ENCODE measurements at places on chromosomes 6 and 20. TPM values are rescaled to one million over a fixed set of nuclear protein-coding genes. Genes with fewer than 3 reads are reported as not detected.

GRCh38 chr6:116201538-116201937 is 52.3 kb downstream of the TSPYL4 start:
- no peaks in the 10 kb centered on the region for H3K27me3 ChIP-seq
- no peak for DNase-seq
- H3K4me3 ChIP-seq = no peak overlapping the region
- H3K27ac ChIP-seq = no peak overlapping the region

GRCh38 chr6:96963809-96964208 is 39.3 kb downstream of the KLHL32 start:
- H3K27ac ChIP-seq = no peak overlapping the region
- no peaks in the 10 kb centered on the region for H3K36me3 ChIP-seq
- H3K4me1 ChIP-seq = no peaks in the 10 kb centered on the region
- DNase-seq = no peak

DNA sequence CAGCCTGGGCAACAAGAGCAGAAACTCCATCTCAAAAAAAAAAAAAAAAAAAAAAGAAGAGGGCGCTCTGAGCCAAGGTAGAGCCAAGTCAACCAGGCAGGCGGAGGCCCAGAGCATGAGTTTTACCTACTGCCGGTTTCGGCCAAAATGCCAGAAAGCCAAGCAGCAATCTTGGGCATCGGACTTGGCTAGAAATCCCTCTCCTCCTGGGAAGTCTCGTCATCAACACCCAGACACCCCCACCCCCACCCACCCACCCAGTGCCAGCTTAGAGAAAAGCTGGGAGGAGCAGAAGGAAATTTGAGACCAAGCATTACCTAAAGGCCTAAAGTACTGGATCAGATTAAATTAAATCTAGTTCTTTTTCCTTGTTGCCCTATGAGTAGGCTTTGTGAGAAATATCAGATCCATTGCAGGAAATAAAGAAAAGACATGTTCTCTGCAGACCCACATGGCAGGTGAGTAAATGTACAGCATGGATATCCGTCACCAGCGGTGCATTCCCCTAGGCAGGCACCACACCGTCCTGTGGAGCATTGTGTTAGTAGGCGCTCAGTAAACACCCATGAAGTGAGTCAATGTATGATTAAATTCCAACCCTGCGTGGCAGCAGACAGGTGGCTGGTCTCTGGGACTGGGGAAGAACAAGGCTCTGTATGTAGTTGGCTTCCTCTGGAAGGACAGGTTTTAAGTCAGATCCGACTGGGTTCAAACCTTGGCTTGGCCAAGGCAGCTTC is 21.0 kb downstream of the RIPOR3 start:
- H3K4me1 ChIP-seq = no peaks in the 10 kb centered on the region
- H3K27me3 ChIP-seq = no peaks in the 10 kb centered on the region
- no peak overlapping the region for H3K4me3 ChIP-seq
- H3K36me3 ChIP-seq = no peaks in the 10 kb centered on the region
- no peak overlapping the region for H3K27ac ChIP-seq

GRCh38 chr6:25931411-25931709 is 869 bp upstream of the SLC17A2 start:
- no peak for DNase-seq
- H3K4me3 ChIP-seq = no peak overlapping the region
- H3K27me3 ChIP-seq = no peaks in the 10 kb centered on the region
- no peak overlapping the region for H3K27ac ChIP-seq
- no peaks in the 10 kb centered on the region for H3K36me3 ChIP-seq

DNA sequence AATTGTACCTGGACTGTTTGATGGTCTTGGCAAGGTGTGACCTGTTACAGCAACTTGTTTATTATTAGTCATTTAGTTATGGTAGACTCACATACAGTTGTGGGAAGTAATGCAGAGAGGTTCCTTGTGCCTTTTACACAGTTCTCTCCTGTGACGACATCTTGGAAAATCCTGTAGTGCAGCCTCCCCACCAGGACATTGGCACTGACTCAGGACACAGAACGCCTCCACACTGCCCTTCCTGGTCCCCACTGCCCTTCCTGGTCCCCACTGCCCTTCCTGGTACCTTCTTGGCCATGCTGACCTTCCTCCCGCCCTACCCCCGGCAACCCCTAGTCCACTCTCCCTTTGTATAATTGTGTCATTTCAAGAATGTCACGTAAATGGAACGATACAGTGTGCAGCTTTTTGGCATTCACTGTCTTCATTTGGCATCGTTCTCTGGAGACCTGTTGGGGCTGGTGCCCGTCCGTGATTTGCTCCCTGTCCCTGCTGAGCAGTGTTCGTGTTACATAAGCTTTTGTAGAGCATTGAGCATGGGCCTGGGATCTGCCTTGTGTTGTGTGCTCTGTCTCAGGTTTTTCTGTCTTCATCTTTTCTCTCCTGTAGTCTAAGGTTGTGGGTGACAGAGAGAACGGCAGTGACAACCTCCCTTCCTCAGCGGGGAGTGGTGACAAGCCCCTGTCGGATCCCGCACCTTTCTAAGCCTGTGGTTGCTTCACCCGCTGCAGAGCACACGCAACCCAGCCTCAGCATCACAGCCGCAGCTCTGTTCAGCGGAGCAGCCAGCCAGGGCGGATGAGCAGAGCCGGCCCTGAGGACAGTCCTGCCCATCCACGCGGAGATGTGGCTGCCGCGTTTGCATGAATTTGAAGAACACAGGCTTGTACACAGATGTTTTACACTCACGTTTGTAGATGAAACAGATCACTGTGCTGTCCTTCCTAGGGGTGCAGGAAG is 5.4 kb upstream of the DNAJC5 start:
- H3K4me1 ChIP-seq = no peaks in the 10 kb centered on the region
- H3K36me3 ChIP-seq = peaks cover 15% of the 10 kb centered on the region
- no peak overlapping the region for H3K27ac ChIP-seq
- H3K27me3 ChIP-seq = no peaks in the 10 kb centered on the region

DNA sequence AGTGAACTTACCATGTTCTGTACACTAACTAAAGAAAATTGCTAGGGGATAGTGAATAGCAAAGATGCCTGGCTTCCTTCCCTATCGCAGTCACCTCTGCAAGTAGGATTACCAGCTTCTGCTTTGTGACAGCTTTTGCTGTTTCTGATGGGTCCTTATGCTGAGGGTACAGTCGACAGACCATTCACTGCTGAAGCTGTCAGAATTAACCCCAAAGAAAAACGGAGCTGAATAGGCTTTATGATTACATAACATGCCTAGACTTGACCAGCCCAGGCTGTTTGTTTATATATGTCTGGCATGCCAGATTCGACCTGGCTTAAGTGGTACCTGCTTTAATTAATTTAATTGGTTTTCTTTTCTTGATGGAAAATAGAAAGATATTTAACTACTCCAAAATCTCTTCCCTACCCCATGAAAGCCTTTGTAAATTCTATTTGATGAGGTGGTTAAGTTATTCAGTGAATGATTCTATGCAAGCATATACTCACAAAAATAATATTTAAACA is 21.7 kb upstream of the PRELID3B start:
- no peaks in the 10 kb centered on the region for H3K27me3 ChIP-seq
- H3K36me3 ChIP-seq = no peaks in the 10 kb centered on the region
- H3K4me1 ChIP-seq = no peaks in the 10 kb centered on the region
- DNase-seq = no peak
- no peak overlapping the region for H3K4me3 ChIP-seq

DNA sequence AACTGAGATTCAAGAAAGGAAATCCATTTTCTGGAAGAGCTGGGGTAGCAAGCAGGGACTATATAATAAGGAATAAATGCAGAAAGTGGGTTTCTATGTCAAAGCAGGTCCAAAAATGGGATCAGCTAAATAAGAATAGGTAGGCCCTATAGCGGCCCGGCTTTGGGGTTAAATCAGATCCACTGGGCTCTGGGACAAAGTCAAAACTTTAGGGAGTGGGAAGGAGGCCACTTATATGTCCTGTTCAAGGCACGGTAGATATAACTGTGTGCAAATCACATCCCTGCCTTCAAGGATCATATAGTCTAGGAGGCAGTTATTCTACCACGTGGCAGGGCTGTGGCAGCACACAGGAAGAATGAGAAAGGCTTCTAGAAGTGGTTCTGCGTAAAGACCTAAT is 191.4 kb upstream of the CDYL start:
- no peak overlapping the region for H3K27ac ChIP-seq
- H3K4me3 ChIP-seq = no peak overlapping the region
- DNase-seq = no peak
- no peaks in the 10 kb centered on the region for H3K4me1 ChIP-seq

DNA sequence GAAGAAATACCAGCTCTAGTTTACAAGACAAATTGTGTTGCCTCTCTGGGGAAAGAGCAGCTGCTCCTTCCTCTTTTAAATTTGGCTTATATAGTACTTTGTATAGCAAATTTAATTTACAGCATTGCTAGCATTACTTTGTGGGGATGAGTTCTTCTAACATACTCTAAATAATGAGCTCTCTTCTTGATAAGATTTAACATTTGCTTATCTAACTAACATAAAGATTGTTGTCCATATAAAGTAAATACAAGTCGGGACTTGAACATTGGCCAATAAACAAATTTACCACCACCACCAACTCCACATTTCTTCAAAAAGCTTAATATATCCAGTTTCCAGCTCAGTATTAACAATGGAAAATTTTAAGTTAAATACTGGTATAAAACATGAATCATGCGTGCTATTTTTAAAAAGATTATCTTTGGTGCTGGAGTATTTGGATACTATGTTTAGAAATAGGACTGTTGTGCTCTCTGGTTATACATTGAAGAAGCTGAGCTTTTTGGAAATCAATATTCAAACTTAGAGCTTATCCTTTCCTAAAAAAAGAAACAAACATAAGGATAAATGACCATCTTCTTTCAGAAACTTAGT is 1146.9 kb upstream of the GJE1 start:
- H3K4me1 ChIP-seq = no peaks in the 10 kb centered on the region
- H3K27me3 ChIP-seq = no peaks in the 10 kb centered on the region
- no peak overlapping the region for H3K27ac ChIP-seq
- H3K36me3 ChIP-seq = no peaks in the 10 kb centered on the region

DNA sequence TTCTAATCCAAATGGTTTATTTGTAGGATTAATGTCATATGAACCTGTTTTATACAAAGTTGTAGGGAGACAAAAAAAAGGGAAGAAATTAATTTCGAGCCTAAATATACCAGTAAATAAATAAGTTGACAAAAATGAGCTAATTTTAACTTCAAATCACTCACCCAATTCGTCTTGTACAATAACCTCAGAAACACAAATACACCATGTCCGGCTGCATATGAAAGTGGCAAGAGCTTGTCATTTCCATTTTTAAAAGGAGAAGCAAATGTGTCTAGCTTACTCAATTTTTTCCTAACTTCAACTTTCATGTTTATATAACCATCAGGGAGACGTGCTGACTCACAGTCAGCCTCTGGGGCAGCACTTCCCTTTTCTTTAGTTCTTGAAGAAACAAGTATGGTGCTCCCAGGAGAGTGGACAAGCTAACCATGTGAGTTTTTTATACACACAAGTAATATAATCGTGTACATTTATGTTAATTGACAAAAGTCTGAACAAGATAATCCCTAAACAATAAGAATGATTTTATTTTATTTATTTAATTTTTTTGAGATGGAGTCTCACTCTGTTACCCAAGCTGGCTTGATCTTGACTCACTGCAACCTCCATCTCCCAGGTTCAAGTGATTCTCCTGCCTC is 55.5 kb upstream of the SGK1 start:
- H3K4me3 ChIP-seq = no peak overlapping the region
- DNase-seq = no peak
- H3K27ac ChIP-seq = no peak overlapping the region
- no peaks in the 10 kb centered on the region for H3K36me3 ChIP-seq

- H3K36me3 ChIP-seq = peaks cover 26% of the 10 kb centered on the region
- H3K4me1 ChIP-seq = peaks cover 31% of the 10 kb centered on the region
- no peak overlapping the region for H3K4me3 ChIP-seq
These were observed 116.1 kb upstream of the TRAF3IP2 start for GRCh38 chr6:111721753-111722154.

DNA sequence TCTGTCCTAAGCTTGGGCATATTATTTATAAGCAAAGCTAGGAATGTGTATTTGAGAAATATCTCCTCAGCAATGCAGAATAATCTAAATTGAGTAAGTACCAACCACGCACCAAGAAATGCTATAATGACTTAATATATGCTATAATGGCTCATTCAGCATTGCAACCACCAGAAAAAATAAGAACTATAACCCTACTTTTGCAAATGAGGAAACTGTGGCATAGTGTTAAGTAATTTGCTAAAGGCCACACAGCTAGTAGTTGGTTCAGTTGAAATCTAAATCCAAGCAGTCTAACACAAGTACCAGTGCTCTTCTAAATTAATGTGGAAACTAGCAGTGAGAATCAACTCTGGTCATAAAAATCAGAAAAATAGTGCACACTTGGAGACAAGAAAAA is 35.7 kb downstream of the HBS1L start:
- no peak overlapping the region for H3K27ac ChIP-seq
- H3K36me3 ChIP-seq = no peaks in the 10 kb centered on the region
- no peaks in the 10 kb centered on the region for H3K4me1 ChIP-seq
- no peaks in the 10 kb centered on the region for H3K27me3 ChIP-seq
- H3K4me3 ChIP-seq = no peak overlapping the region

DNA sequence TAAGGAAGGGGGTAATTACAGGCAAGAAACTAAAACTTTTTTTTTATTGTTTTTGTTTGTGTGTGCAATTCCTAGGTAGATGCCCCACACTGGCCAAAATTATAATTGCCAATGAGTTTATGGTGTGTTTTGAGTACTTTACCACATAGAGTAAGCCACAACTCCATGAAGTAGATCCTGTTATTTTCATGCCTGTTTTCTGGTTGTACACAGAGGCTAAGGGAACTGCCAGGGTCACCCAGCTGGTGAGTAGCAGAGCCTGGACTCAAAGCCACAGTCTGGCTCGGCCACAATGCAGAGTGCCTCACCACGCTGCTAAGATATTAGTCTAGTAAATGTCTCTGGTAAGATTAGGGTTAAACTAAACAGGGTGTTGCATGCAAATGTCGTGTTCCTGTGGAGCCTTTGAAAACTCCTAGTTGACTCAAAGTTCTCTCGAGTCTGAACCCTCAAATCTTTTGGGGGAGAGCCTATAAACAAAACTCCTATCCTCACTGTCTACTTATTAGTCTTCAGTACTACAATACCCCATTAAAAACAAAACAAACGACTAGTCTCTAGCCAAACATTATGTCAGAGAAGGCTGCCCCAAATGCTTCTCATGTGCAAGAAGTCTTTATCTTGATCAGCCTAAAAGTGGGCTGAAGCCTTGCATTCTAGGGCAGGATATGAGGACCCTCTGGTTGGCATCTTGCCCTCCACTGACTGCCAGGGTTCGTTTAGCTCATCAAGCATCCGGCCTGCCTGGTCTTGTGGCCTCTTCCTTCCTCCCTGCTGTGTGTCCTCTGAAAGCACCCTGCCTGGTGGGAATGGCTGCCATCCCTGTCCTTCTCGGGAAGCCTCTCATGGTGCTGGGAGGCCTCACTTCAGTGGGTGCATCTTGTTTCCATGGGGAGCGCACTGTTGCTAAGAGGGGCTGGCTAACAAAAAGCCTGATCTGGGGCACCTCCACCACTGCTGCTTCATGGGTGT is 4.2 kb downstream of the DUSP22 start:
- H3K4me3 ChIP-seq = no peak overlapping the region
- no peaks in the 10 kb centered on the region for H3K36me3 ChIP-seq
- peak overlapping the region; percentile 58 for H3K27ac ChIP-seq
- no peak for DNase-seq
- peaks cover 68% of the 10 kb centered on the region for H3K4me1 ChIP-seq

The RTEL1 gene
- total RNA-seq = 28.2 TPM

The SIRPD gene
- not detected for total RNA-seq

The ZSCAN31 gene
- total RNA-seq = 7.9 TPM

The PI16 gene
- 52.9 TPM for total RNA-seq

The CCDC170 gene
- 3.3 TPM for total RNA-seq

The TFAP2D gene
- total RNA-seq = not detected

The GPX5 gene
- not detected for total RNA-seq

The SERPINB6 gene
- total RNA-seq = 163 TPM

The SULF2 gene
- 75.3 TPM for total RNA-seq

The ADGRF1 gene
- not detected for total RNA-seq

The GRM1 gene
- total RNA-seq = 0.63 TPM

The LPA gene
- total RNA-seq = 0.42 TPM

The RBM39 gene
- 410 TPM for total RNA-seq

The MYL9 gene
- total RNA-seq = 245 TPM

The NAPB gene
- total RNA-seq = 10.9 TPM

The MATN4 gene
- not detected for total RNA-seq

The ELOVL4 gene
- total RNA-seq = 1.7 TPM
